Dorsolateral prefrontal cortex (tissue), 122 donors: ENCODE measurements at places on chromosomes 6 and 20.

DNA sequence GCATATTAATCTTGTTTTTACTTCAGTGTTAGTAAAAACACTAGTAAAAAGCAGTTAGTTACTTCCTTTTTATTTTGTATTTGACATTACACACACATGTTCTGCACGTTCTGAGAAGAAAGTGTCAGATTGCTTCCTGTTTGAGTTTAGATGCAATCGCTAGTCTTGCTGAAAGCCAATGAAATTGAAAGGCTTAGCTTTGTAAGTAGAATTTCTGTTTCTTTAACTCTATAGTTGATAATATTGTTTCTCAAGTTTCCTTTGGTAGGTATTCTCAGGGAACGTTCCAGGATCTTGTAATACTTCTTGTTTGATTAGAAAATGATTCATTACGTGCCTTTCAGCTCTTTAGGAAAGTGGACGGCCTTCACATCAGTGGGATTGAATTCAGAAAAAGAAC, 55.0 kb downstream of the CDKAL1 start:
- no peak for DNase-seq

DNA sequence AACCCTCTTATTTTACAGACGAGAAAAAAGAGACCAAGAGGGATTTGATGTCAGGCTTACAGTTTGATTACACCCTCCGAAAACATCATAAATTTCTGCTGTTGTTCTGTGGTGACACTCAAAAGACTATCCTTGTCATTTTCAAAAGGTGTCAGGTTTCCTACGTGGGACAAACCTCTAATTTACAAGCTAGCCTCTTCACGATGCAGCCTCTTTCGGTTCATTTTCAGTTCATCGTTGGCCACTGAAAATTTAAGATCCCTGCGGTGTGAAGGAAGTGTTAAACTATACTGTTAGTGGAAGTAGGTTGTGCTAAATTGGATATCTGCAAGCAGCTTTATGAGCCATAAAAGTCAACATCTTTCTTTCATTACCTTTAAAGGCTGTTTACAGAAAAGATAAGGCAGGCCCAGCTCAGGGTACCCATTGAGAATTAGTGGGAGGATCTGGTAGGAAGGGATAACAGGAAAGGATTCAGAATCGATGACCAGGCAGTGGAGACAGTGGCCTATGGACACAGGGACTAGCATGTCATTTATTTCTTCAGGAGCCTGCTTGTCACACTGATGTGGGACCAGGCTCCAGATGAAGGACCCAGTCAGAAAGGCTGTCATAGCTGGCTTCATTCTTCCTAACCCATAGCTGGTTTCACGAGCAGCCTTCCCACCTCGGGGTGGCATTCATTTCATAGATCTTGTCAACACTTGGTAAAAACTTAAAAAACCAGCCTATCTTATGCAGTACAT, 329.1 kb upstream of the SOX4 start:
- no peak for DNase-seq

- no peak for DNase-seq
Observed at GRCh38 chr20:49631061-49631716, 63.3 kb upstream of the PTGIS start.

DNA sequence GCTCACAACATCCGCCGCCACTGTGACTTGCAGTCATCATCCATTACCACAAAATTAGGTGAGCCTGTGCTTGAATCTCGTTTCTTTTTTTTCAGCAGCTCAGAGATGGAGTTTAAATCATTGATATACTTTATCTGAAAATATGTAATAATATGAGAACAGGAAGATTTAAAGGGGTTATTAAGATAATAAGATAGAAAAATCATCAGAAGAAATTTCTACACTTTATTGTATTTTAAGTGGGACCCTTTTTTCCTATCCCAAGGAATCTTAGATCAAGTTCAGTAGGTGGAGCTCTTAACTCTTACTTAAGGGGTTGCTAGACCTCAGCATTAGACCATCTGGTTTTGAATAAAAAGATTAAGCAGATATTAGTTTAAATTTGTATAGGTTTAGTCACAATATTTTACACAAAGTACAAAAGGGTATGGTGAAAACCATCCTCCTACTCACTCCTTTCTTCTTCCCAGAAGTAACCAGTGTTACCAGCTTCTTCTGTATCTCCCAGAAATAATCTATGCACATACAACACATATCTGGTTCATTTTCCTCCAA, 9.4 kb upstream of the NCOA7 start:
- DNase-seq: no peak

DNA sequence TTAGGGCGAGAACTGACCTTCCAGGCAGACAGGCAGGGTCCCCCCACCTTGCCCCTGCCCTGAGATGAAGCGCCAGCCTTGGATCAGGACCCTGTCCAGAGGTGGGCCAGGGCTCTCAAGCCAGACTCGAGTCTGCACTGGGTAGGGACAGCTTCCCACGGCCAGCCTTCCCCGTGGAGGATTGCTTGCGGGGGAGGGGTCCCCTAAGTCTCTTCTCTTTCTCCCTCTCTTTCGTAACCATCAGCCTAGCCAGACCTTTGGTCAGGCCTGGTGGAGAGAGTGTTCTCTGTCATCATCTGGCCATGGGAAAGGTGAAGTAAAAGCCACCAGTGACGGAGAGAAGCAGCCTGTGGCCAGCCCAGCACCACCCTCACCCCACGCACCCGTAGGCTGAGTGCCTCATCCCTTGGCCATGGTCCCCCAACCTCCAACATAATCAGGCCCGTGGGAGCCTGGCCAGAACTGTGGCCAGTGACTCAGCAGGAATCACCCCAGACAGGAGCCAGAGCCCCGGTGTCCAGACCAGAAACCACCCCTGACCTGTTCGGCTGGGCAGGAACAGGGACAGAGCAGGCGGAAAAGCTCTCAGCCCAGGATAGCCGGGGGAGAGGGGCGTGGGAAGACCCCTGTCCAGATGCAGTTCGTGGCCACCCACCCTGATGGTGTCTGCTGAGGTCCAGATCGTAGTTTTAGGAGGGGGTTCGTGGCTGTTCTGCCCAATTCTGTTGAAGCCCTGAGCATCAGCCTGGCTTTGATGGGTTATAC, 47.1 kb downstream of the SNAI1 start:
- DNase-seq: no peak

GRCh38 chr20:11912013-11912658, 5.6 kb upstream of the BTBD3 start:
- no peak for DNase-seq

GRCh38 chr6:56263596-56264315, 16.4 kb upstream of the COL21A1 start:
- no peak for DNase-seq

DNA sequence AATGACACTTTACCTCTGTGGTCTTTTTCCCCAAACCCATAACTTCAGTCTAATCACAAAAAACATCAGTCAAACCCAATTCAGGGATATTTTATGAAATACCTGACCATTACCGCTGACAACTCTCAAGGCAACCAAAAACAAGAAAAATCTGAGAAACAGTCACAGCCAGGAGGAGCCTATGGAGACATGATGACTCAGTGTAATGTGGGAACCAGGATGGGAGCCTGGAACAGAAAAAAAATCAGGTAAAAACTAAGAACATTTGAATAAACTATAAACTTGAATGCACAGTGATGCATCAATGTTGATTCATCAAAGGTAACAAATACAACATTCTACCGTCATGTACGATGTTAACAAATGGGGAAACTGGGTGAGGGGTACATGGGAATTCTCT, 84.1 kb upstream of the TSHZ2 start:
- DNase-seq: no peak

GRCh38 chr20:33878583-33878982, 67.4 kb downstream of the CHMP4B start:
- no peak for DNase-seq
